Stomach (tissue), 19 donors: ENCODE measurements at places on chromosomes 5 and 9. TPM values are rescaled to one million over a fixed set of nuclear protein-coding genes. Genes with fewer than 3 reads are reported as not detected.

Gene C8G
- not detected for total RNA-seq

Gene SMIM33
- not detected for total RNA-seq

Gene EMB
- 24.1 TPM for total RNA-seq

- DNase-seq, result no peak
Measured at GRCh38 chr5:138661991-138662434, 86.8 kb upstream of the HSPA9 start.

Gene GDNF
- total RNA-seq, result 1.1 TPM

DNA sequence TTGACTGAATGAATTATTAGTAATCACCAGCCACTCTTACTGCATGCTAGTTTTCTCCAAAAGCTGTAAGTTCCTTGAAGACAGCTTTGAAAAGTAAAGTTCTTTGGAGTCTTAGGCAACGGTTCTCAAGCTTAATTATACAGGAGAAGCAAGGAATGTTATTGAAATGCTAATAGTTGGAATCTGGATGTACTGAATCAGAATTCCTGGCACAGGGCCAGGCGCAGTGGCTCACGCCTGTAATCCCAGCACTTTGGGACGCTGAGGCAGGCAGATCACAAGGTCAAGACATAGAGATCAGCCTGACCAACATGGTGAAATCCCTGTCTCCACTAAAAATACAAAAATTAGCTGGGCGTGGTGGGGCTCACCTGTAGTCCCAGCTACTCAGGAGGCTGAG lies 33.4 kb downstream of the GRIA1 start:
- no peak for DNase-seq
